Colonic mucosa (tissue), 4 donors: ENCODE measurements at places on chromosomes 1 and 21. TPM values are rescaled to one million over a fixed set of nuclear protein-coding genes. Genes with fewer than 3 reads are reported as not detected.
A peak's percentile ranks its signal among the peaks of the same experiment; 100 is the strongest.

The DNASE2B gene
- 1.2 TPM for total RNA-seq

The GRIK3 gene
- 1.2 TPM for total RNA-seq

The EFNA3 gene
- total RNA-seq = 12.7 TPM

The HPDL gene
- total RNA-seq = 29.3 TPM

The ACKR1 gene
- total RNA-seq = 23.9 TPM

The ERICH3 gene
- total RNA-seq = not detected

The SAMD13 gene
- total RNA-seq = 31.0 TPM

The VAV3 gene
- 135 TPM for total RNA-seq

The TP73 gene
- 0.42 TPM for total RNA-seq

The EPHB2 gene
- 71.9 TPM for total RNA-seq

GRCh38 chr1:57727121-57727520, 303.3 kb upstream of the DAB1 start:
- no peak for DNase-seq

DNA sequence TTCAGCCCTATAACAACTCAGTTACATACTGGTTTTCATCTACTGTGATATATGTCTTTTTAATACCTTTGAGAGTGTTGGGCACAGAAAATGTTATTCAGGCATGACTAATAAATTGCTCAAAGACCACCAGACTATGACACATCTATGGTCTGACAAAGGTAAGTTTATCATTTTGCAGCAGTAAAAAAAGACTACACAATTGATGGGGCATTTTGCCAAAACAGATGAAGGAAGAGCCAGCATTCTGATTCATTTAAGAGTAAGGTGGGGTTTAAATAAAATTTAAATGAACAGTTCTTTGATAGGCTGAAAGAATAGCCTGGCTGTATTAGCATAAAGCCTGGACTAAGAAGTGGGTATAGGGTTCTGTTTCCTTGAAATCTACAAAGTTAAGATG, 8.8 kb upstream of the RNPC3 start:
- no peak for DNase-seq

- DNase-seq = no peak
Measured at GRCh38 chr1:215911406-215911968, 344.4 kb downstream of the KCTD3 start.

DNA sequence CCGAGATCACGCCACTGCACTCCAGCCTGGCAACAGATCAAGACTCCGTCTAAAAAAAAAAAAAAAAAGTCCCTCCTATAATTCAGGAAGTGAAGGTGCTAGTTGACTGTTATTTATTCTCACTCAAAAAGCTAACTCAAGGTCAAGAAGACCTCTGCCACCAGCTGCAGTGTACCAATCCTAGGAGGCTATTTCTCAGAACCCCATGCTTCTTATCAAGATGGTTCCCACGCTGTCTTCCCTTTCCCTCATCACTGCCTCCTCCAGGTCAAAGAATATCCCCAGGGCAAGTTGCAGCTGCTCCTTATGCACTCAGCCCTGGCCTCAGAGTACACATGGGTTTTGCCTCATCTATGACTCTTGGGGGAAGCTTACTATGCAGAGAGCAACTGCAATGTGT, 53.6 kb downstream of the RERE start:
- no peak for DNase-seq

GRCh38 chr1:241654019-241654418, 1.9 kb downstream of the WDR64 start:
- no peak for DNase-seq

- no peak for DNase-seq
Measured at GRCh38 chr1:189678779-189679178, 798.9 kb downstream of the BRINP3 start.

DNA sequence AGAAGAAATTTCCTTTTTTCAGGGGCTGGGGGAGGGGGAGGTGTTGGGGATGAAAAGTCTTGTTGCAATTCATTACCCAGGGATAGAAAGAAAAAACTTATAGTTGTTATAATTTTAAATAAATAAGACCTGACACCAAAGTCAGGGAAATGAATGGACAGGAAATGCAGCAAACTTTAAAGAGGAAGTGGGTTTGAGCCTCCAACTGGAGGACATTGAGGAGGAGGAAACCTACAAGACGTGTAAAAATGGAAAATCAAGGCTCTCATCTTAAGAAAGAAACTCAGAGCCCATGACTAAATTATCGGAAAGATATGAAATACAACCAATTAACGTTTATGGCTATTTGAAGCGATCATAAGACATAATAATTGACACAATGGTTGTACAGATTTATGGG, 54.4 kb downstream of the NIBAN1 start:
- DNase-seq = no peak

DNA sequence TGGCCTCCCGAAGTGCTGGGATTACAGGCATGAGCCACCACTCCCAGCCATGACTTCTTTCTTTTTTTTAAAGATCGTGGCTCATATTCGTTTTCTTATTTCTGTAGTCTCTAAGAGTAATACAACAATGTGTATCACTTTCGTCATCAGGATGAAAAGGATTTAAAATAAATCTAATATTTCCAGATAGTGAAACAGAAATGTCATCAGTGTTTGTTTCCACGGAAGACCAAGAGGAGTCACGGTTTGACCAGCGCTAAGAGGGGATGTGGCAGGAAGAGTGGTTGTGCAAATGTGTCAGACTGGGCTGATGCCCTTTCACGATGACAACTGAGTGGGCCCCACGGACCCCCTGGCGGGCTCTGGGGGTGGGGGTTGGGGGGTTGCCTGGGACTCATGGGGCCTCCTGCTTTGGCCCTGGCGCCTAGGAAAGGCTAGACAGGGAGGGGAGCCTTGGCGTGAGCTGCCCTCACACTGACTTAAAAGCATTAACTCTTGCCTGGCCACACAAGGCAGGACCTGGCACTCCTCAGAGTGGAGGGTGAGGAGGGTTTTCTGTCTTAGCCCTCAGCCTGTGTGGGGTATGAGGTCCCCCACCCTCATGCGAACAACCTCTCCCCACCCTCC, 8.4 kb downstream of the SOX13 start:
- no peak for DNase-seq

DNA sequence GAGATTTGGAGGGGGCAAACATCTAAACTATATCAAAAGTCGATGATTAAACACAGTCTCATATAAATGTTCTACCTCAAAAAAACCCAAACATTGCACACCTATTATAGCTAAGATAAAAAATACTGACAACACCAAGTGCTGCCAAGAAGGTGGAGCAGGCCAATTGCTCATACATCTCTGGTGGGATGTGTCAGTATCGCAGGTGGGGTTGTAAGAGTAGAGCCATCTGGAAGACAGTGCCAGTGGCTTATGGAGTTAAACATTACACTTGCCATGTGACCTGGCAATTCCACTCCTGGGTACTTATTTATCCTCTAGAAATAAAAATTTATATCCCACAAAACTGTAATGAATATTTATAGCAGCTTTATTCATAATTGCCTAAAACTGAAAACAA, 213.4 kb downstream of the DISC1 start:
- DNase-seq = no peak

GRCh38 chr1:63902844-63903589, 129.2 kb downstream of the ROR1 start:
- peak; percentile 62 for DNase-seq

DNA sequence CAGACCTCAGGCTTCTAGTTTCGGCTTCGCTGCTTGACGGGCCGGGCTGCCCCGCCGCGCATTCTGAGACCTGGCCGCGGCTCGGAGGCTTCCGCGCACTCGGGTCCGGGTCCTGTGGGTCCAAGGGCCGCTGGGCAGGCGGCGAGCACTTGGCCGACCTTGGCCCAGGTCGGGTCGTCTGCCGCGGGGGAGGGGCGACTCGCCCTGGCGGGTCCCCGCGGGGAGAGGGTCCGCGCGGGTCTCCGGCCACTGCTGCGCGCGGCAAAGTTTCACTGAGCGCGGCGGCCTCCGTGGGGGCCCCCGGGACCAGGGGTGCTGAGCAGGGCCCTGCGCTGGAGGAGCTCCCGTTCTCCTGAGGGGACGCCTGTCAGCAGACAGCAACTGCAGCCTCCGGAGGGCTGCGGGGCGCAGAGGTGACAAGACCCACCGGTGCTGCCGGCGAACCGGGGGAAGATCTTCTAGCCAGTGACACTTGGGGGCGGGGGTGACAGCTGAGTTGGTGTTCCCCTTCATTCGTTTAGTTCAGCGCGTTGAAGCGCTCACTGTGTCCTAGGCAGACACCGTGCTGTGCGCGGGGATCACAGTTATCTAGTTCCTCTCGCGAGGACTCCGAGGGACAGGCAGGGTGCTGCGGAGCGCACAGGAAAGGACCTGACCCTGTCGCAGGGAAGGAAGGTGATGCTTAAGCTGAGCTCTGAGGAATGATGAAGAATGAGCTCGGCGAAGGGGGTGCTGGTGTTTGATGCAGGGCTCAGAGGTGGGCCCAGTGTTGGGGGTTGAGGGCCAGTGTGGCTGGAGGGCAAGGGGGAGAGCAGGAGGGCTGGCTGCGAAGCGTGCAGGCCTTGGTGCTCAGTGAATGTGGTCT, 725 bp downstream of the MTFR1L start:
- peak; percentile 56 for DNase-seq

DNA sequence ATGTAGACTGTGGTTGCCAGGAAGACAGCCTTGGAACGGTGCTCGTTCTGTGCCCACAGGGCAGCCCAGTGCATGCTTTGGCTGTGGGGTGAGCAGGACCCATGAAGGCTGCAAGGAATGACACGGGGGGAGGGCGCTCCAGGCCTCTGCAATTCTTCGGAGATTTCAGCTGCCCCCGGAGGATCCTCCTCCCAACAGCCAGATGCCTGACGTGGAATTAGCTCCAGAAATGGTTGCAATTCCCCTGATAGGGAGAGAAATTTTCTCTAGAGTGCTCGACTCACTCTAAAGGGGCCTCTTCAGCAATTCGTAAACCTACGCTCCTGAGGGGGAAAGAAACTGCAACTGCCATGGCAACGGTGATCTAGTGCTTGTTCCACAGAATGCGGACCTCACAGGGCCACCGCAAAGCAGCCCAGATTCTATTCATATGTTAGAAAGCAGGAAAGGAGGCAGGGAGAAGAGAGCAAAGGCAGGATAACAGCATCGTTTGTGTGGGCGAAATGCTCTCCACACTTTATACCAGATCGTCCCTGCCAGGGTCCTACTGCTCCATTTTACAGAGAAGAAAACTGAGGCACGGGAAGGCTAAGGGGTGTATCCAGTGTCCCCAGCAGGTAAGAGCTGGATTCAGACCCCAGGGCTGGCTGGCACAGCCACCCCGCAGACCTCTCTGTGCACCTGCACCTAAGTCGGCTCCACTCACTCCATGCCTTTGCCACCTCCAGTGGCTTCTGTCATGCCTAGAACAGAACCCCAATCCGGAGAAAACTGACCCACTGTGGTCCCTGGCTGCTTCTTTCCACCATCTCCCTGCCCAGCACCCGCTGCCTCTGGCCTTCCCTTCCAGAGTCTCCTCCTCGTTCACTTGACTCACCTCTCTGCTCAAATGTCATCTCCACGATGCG, 11.9 kb upstream of the PDE9A start:
- no peak for DNase-seq

DNA sequence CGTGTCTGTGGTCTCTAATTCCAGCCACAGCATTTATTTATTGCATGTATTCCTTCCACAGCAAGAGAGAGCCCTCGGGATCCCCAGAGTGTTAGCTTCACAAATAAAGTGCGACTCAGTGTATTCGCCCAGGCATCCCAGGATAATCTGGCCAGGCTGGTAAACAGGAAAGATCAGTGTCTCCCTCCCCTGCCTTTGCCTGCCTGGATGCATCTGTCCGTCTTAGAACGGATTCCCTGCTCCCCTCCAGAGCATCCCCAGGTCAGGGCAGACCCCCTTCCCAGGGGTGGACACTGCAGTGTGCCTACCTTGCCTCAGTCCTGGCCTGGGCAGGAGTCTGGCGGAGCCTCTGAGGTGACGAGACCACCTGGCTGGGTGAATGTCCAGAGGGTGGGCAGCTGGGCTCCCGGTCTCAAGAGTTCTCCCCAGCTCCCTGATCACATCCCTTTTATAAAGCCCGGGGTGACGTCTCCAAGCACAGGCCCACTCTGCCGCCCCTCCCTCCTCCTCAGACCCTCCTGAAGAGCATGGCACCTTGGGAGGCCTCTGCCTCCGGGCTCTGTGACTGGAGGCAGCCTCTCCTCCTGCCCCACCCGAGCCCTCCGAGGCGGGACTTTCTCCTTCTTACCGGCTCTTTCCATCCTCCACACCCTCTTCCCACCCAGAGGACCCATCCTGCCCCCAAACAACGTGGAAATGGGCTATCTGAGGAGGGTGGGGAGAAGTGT, at the start of gene KISS1:
Gene KISS1, minus strand, starts transcription at position 424 of the 728 bp plus-strand sequence. CDS start 3,615 bp downstream, outside the sequence.
- DNase-seq = no peak
